Body of pancreas (tissue), 4 donors: ENCODE measurements at places on chromosomes 3 and 15.

GRCh38 chr3:134666885-134667284 is 16.1 kb upstream of the KY start:
- no peaks in the 10 kb centered on the region for H3K36me3 ChIP-seq
- H3K4me3 ChIP-seq: no peak overlapping the region
- no peaks in the 10 kb centered on the region for H3K27me3 ChIP-seq
- no peak for DNase-seq

DNA sequence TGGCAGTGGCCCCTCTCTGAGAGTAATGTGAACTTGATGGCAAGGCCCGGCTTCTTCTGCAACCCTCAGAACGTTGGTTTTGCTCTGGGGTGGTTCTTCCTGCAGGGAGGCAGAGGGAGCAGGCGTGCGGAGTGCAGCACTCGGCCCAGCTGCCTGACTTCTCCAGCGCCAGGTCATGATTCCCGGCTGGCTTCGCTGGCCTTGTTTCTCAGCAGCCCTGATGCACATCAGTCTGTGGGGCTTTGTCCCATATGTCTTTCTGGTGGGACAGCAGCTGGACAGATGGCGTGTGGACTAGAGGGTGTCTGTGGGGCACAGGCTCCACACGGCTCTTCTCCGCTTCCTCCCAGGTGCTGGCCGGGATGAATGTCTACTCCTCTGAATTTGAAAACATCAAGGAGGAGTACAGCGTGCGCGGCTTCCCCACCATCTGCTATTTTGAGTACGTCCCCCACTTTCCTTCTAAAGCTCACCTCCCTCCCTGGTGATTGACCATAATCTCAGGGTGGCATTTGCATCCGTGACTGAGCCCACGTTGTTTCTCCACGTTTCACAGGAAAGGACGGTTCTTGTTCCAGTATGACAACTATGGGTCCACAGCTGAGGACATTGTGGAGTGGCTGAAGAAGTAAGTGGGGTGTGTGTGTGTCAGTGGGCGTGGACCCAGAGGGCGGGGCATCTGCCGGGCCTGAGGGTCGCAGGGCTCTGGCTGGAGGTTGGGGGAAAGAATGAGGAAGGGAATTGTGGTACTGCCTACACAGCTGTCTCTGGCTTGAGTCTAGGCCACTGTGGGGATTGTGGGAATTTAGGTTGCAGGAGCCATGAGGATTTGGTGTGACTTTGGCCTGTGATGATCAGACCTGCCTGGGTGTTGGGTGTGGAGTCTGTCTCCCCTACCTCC is 57.1 kb downstream of the PDIA5 start:
- no peak for DNase-seq
- no peaks in the 10 kb centered on the region for H3K4me1 ChIP-seq
- H3K36me3 ChIP-seq: peaks cover 21% of the 10 kb centered on the region
- no peak overlapping the region for H3K27ac ChIP-seq
- no peak overlapping the region for H3K4me3 ChIP-seq
- no peaks in the 10 kb centered on the region for H3K27me3 ChIP-seq

GRCh38 chr15:92810418-92811138 is 89.5 kb upstream of the CHD2 start:
- H3K4me3 ChIP-seq: no peak overlapping the region
- DNase-seq: peak; percentile 84
- H3K4me1 ChIP-seq: peaks cover 37% of the 10 kb centered on the region

GRCh38 chr3:116084999-116085791 is 360.1 kb downstream of the LSAMP start:
- no peaks in the 10 kb centered on the region for H3K4me1 ChIP-seq
- H3K4me3 ChIP-seq: no peak overlapping the region
- no peaks in the 10 kb centered on the region for H3K36me3 ChIP-seq
- DNase-seq: no peak

DNA sequence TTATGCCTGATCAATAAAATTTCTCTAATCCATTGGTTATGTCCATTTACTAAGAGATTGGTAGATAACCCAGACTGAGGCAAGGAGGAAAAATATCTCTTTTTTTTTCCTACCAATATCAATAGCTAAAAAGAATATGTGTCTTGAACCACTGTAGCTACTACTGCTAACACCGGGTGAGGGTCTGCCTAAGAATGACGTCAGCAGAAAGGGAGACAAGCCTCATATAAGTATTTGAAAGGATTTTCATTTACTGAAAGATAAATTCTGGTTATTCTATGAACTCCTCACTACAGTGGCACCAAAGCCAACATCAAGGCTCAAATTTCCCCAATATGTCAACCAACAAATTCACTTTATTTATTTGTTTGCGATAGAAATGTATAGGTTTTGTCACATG is 389.0 kb upstream of the ALCAM start:
- H3K4me1 ChIP-seq: no peaks in the 10 kb centered on the region
- no peaks in the 10 kb centered on the region for H3K27me3 ChIP-seq
- DNase-seq: no peak
- H3K4me3 ChIP-seq: no peak overlapping the region
- no peaks in the 10 kb centered on the region for H3K36me3 ChIP-seq

GRCh38 chr15:36497901-36498300 is 81.5 kb upstream of the CDIN1 start:
- peaks cover 2% of the 10 kb centered on the region for H3K4me1 ChIP-seq
- no peak overlapping the region for H3K4me3 ChIP-seq
- no peak overlapping the region for H3K27ac ChIP-seq
- no peak for DNase-seq
- no peaks in the 10 kb centered on the region for H3K36me3 ChIP-seq

GRCh38 chr15:85475317-85475701 is 94.9 kb downstream of the AKAP13 start:
- peaks cover 23% of the 10 kb centered on the region for H3K4me1 ChIP-seq
- no peaks in the 10 kb centered on the region for H3K36me3 ChIP-seq
- H3K4me3 ChIP-seq: no peak overlapping the region
- H3K27ac ChIP-seq: no peak overlapping the region

DNA sequence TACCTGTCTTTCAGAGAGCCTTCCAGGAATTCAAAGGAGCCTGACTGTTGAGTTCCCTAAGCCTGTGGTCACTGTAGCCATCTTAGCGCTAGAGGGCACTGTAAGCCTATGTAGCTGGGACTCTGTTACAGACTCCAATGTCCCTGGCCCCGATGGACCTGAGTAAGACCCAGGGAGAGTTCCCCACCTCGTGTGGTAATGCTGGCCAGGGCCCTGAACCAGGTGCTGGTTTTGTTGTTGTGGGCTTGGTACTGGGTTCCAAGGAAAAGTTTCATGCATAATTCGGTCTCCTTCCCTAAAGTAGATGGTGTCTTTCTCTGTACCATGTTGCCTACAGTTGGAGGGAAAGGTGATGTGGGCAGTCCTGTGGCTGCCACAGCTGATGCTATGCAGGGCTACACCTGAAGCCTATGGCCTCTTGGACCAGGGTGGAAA is 32.4 kb downstream of the CDAN1 start:
- DNase-seq: peak; percentile 81
- no peaks in the 10 kb centered on the region for H3K27me3 ChIP-seq
- no peak overlapping the region for H3K27ac ChIP-seq

GRCh38 chr15:35305031-35305550 is 220.0 kb upstream of the NANOGP8 start:
- no peaks in the 10 kb centered on the region for H3K27me3 ChIP-seq
- H3K27ac ChIP-seq: no peak overlapping the region

- no peak overlapping the region for H3K27ac ChIP-seq
- H3K4me3 ChIP-seq: no peak overlapping the region
- no peak for DNase-seq
- H3K36me3 ChIP-seq: no peaks in the 10 kb centered on the region
Measured at GRCh38 chr3:115720983-115721382, 97.7 kb downstream of the GAP43 start.

DNA sequence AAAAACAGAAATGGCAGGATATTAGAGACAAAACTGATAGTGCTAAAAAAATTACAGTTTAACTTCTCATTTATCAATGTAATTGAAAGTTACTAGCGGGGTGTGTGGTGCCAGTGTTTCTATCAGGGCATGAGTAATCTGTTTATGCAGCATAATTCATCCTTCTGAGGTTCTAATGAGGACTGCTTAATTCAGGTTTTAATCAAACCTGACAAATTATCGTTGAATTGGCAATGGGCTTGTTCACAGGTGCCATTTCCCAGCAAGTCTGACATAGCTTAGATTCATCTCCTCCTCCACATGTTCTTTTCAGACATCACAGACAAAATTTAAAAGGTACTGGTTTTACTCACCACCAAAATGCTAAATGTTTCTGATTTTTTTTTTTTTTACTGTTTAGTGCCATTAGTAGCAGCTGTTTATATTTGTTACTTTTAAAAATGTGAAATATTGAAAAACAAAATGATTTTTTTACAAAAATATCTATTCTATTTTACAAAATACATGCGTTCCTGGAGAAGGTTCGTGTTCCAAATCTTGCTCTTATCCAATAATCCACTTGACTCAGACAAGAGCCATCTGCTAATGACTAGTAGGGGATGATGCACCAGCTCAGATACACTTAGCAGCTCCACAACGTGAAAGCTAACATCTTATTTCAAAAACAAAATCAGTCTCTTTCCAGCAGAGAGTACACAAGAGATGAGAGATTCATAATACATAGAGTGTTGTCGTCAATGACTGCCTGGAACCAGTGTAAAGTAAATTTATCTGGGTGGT is 447.7 kb upstream of the DPPA4 start:
- no peaks in the 10 kb centered on the region for H3K36me3 ChIP-seq
- no peaks in the 10 kb centered on the region for H3K27me3 ChIP-seq
- DNase-seq: no peak
- H3K4me3 ChIP-seq: no peak overlapping the region
- H3K4me1 ChIP-seq: no peaks in the 10 kb centered on the region
- no peak overlapping the region for H3K27ac ChIP-seq

GRCh38 chr15:82942691-82943090 is 9.8 kb downstream of the HOMER2 start:
- peak overlapping the region; percentile 82 for H3K27ac ChIP-seq
- H3K36me3 ChIP-seq: no peaks in the 10 kb centered on the region
- no peak overlapping the region for H3K4me3 ChIP-seq
- DNase-seq: peak; percentile 97
- peaks cover 98% of the 10 kb centered on the region for H3K4me1 ChIP-seq

DNA sequence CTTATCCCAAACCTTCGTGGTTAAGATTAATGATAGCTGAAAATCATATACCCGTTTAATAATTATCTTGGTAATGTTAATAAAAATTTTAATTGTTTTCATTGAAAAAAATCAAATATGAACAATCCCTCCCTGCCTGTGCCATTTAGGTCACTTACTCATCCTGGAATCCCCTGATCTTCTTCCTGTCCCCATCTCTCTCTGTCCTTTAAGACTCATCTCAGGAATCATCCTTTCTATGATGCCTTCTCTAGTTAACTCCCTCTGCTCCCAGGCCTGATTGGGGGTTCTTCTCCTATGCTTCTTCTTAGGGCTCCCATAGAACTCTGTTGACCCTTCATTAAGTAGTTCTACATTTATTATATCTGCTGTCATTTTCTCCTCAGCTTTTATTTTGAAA is 91.6 kb downstream of the MBNL1 start:
- no peak overlapping the region for H3K27ac ChIP-seq
- no peaks in the 10 kb centered on the region for H3K27me3 ChIP-seq
- H3K4me1 ChIP-seq: peaks cover 12% of the 10 kb centered on the region
- H3K4me3 ChIP-seq: no peak overlapping the region

DNA sequence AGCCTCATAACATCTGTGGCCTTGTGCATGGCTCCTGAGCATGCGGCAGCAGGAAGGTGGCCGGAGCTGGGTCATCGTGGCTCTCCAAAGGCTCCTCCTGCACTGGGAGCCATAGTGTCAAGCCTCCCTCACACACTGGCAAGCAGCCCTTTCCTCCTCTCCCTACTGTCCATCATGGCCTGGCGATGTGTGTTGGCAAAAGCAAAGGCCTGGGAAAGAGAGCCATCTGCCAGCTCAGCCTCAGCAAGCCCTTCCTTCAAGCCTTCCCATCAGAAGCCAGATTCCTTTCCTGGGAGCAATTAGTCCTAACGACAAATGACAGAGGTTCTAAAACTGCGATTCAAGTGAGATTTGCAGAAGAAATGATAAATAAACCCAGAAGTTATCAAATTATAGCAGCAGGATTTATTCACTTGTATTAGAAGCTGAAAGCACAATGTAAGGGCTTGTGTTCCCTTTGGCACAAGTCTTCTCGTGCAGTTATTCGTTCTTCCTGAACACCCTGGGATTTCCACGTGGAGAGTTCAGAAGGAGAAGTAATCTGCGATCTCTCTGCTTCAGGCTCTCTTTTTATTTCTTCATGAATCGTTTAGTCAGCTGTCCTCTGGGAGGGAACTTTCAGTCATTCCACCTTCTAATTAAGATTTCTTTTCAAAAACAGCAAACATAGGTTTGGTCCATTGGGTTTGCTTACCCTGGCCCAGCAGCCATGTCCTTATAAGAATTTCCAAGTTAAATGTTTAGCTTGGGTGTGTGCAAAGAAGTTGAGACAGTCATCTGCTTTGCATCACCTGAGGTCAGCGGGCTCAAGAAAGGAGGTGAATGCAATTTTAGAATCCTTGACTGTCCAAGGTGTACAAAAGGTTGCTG is 110.3 kb upstream of the TMC3 start:
- no peak overlapping the region for H3K27ac ChIP-seq
- no peaks in the 10 kb centered on the region for H3K27me3 ChIP-seq
- no peak overlapping the region for H3K4me3 ChIP-seq
- no peaks in the 10 kb centered on the region for H3K36me3 ChIP-seq
- no peaks in the 10 kb centered on the region for H3K4me1 ChIP-seq
- no peak for DNase-seq

- no peak overlapping the region for H3K27ac ChIP-seq
- no peak for DNase-seq
- no peaks in the 10 kb centered on the region for H3K36me3 ChIP-seq
- no peaks in the 10 kb centered on the region for H3K27me3 ChIP-seq
- no peak overlapping the region for H3K4me3 ChIP-seq
Measured at GRCh38 chr15:78341057-78341987, 1.2 kb downstream of the CRABP1 start.

DNA sequence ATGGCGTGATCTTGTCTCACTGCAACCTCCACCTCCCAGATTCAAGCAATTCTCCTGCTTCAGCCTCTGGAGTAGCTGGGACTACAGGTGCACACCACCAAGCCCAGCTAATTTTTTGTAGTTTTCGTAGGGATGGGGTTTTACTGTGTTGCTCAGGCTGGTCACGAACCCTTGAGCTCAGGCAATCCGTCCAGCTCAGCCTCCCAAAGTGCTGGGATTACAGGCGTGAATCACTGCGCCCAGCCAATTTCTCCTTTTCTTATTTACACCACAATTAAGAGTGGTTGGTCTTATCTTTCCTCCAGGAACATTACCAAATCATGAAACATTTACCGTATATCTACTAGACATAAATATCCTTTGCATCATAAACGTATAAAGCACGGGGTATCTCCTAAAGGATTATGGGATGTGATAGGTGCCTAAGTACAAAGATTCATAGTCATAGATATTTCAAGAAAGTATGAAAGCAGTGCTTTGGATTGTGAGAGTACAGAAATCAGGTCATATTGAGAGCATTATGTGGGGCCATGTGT is 194.5 kb downstream of the RBMS3 start:
- no peak for DNase-seq
- H3K4me1 ChIP-seq: no peaks in the 10 kb centered on the region
- H3K36me3 ChIP-seq: no peaks in the 10 kb centered on the region
- H3K27me3 ChIP-seq: no peaks in the 10 kb centered on the region
- H3K27ac ChIP-seq: no peak overlapping the region

GRCh38 chr15:83283138-83283812 is 1.2 kb downstream of the BNC1 start:
- no peak for DNase-seq
- H3K4me1 ChIP-seq: peaks cover 15% of the 10 kb centered on the region
- no peak overlapping the region for H3K4me3 ChIP-seq
- no peak overlapping the region for H3K27ac ChIP-seq
- H3K36me3 ChIP-seq: no peaks in the 10 kb centered on the region
